Uterus (tissue), 4 donors: ENCODE measurements at places on chromosomes 7 and 10. TPM values are rescaled to one million over a fixed set of nuclear protein-coding genes. Genes with fewer than 3 reads are reported as not detected.

DNA sequence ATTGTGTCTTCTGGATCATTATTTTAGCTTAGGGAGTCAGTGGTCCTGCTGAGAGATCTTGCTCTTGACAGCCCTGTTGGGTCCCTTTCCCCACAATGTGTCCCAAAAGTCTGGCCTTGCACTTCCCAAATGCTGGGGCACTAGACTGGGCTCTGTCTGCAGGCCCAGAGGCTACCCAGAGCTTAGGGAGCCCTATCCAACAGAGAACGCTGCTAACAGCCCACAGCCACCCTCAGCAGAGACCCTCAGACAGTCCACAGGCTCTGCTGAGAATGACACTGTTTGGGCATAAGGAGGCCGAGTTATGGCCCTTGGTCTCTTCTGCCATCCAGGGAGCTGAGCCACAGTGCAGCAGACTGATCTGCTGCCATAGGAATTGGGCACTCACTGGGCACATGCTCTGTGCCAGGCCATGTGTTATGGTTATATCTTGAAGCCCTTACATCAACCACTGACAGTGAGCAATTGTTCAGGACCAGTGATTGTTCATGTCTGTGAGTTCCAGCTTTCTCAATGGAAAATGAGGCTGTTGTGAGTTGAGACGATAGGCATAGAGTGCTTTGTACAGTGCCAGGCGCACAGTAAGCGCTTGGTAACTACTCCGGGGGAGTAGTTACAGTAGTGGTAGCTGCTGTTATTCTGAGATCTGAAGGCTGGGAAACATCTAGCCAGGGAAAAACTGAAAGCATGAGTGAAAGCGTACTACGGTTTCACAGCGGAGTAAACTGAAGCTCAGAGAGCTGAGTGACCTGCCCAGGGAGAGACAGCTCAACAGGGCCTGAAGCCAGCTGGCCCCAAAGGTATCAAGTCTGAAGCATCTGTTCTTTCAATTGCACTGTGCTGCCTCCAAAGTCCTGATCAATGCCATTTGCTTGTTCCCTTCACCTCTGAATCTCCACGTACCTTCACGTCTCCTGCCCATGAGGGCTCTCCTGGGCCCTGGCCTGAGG lies 77.6 kb upstream of the PRLHR start:
- no peak for DNase-seq

The RASA4B gene
- total RNA-seq, result 18.8 TPM

The FLNC gene
- total RNA-seq, result 126 TPM

GRCh38 chr10:101131962-101132635 lies 999 bp downstream of the TLX1 start:
- DNase-seq, result no peak

- DNase-seq, result no peak
These were observed 67.5 kb downstream of the DNAJC12 start for GRCh38 chr10:67770537-67770936.

GRCh38 chr10:77328272-77328816 lies 309.3 kb downstream of the KCNMA1 start:
- DNase-seq, result no peak

GRCh38 chr7:42372479-42372878 lies 135.5 kb upstream of the GLI3 start:
- no peak for DNase-seq

GRCh38 chr10:76049581-76050290 lies 618.3 kb downstream of the LRMDA start:
- no peak for DNase-seq

DNA sequence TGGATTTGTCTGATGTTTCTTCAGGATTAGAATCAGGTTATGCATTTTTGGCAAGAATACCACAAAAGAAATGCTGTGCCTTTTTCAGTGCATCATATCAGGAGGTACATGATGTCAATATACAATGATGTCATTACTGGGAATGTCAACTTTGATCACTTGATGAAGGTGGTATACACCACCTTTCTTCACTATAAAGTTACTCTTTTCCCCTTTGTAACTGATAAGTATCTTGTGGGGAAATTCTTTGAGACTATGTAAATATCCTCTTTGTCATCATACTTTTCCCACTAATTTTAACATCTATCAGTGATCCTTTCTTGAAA lies 65.9 kb upstream of the TCF7L2 start:
- DNase-seq, result no peak

DNA sequence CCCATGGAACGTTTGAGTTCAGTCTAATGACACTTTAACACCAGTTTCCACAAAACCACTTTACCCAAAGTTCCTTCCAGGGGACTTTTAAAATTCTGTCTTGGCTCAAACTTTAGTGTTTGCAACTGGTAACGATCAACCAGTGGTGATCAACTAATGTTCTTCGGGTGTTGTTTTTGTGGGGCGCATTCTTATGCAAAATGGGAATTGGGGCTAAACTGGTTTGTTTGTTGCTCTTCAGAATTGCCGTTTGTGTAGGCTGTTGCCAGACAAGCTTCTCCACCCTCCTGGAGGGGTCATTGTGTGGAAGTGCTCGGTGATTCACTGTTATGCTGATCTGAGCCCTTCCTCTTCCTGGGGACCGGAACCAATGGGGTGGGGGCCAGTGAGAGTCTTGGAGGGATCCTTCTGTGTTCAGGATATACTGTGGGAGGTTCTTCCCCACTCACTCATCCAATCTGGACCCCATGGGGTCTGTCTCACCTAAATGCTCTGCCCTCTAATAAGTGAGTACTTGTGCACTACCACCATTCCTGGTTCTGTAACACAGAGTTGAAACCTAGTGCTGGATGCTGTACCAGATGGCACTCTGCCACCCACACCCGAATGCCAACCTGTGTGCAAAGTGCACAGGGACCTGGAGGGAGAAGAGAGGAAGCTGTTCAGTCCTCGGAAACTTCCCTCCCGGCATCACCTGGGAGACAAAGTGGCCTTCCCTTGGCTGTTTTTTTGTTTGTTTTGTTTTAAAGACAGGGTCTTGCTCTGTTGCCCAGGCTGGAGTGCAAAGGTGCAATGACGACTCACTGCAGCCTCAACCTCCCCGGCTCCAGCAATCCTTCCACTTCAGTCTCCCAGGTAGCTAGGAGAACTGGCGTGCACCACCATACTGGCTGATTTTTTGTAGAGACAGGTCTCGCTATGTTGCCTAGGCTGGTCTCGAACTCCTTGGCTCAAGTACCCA lies 2.1 kb downstream of the NFE2L3 start:
- no peak for DNase-seq

GRCh38 chr7:36663481-36663880 lies 60.8 kb downstream of the AOAH start:
- no peak for DNase-seq

- no peak for DNase-seq
These were observed 19.7 kb downstream of the CAV1 start for GRCh38 chr7:116544487-116544886.

GRCh38 chr7:122094549-122094948 lies 49.5 kb downstream of the AASS start:
- no peak for DNase-seq

DNA sequence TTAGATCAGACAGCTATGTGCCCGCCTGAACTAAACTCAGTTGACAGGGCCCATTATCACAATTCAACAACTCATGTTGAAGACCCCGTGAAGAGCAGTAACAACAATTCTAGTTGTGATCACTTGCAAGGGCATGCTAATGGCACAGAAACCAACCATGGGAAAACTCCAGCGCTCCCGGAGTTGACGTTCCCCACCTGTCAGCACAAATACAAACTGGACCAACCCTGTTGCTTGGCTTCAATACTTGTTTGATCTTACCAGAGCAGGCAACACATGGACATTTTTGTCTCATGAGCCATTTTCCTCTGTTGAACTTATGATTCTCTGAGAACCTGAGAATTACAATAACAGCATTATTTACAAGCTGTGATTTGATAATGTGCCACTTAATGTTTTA lies 119.0 kb upstream of the LANCL2 start:
- DNase-seq, result no peak

The MYH16 gene
- total RNA-seq, result not detected

DNA sequence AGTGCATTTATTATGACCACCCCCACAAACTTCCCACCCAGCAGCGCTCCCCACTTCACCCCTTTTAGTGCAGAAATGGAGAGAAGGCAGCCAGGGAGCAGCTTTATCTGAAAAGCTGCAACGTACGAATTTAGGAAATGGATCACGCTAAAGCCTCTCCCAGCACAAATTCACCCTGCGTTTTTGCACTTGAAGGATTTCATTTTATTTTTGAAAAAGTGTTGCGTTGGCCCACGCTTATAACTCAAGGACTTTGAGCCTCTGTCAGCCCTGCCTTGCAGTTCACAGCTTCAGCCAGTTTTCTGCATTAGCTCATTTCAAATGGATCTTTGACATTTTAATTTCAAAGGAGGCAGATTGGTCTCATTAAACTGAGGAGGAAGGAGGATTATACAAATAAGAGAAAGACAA lies 556.1 kb downstream of the KCNMA1 start:
- DNase-seq, result no peak

DNA sequence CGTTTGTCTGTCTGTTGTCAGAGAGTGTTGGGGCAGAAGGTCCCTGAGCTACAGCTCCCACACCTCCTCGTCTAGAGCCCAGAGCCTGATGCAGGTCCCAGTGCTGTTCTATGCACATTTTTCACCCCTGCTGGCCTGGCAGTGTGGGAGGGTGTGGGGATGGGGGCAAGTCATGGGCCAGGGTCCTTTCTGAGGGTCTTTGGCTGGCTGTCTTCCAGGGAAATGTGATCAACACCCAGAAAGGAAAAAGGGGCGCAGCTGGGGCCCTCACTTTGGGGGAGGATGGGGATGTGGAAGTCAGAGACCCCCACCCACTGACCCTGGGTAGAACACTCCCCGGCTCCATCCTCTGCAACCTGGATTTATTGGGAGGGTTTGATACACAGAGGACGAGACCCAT lies 50.0 kb upstream of the ZNF716 start:
- no peak for DNase-seq
